ENCODE measurements at places on chromosomes 11 and 22.

DNA sequence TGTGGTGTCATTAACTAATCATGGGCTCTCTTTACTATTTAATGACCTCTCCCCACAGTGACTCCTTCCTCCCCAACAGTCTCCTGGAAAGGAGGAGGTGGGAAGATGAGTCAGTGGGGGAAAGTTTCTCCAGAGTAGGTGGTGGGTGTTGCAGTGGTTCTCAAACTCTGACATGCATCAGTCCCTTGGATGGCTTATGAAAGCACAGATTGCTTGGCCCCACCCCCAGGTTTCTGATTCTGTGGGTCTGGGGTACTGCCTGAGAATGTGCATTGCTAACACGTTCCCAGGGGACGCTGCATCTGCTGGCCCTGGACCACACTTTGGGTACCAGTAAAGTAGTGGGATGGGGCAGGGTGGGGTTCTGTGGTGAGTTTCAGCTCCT lies 9.8 kb downstream of the CD82 start:
- no peak for DNase-seq

DNA sequence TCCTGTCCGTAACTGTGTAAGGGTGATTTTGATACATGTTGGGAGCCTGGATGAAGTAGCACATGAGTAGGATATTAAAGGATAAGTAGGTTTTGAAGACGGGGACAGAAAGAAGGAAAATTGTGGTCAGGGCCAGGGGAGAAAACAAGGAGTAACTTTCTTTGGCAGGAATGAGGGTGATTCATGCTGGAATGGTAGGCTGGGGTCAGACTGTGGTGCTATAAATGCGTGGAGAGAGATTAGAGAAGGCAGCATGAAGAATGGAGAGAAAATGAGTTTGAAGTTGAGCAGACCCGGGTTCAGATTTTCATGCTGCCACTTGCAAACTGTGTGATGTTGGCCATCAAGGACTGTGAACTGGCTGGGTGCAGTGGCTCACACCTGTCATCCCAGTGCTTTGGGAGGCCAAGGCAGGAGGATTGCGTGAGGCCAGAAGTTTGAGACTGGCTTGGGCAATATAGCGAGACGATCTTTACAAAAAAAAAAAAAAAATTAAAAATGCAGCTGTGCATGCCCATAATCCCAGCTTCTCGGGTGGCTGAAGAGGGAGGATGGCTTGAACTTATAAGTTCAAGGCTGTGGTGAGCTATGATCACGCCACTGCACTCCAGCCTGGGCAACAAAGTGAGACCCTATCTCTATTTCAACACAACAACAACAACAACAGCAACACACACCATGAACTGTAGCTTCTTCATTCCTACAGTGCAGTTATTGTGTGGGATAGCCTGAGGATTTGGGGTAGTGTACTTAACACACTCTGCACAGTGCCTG lies 22.3 kb downstream of the ZBTB16 start:
- no peak for DNase-seq

GRCh38 chr11:72789493-72790131 lies 4.2 kb downstream of the STARD10 start:
- DNase-seq = no peak

GRCh38 chr11:44615913-44616791 lies 50.7 kb downstream of the CD82 start:
- DNase-seq = no peak

DNA sequence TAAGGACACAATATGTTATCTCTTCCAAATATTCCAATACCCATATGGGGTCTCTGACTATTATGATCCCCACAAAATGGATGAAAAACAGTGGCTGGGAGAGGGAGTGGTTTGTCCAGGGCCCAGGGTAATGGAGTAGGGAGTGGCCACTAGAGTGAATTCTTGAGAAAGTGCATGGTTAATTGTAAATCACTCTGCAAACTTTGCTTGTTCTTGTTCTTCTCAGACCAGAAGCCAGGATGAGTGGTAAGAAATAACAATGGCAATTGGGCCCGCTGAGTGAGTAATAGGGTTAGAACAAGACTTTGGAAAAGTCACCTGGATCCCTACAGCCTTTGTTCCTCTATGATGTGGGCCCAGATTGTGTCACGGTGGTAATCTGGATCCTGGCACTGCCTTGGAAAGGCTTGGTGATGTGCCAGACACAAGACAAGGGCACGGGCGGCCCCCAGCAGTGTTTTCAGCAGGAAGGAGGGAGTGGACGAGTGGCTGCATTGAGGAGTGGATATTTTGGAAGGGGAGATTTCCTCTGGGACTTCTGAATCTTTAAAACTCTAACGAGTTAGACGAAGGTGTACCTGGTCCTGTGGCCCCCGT lies 18.2 kb upstream of the KIRREL3 start:
- DNase-seq = no peak

Data from NCI-H446 (cell line).